ENCODE measurements at places on chromosomes 5 and 9. TPM values are rescaled to one million over a fixed set of nuclear protein-coding genes. Genes with fewer than 3 reads are reported as not detected.

LVRN gene
- 8.4 TPM for polyA plus RNA-seq

PPIC gene
- polyA plus RNA-seq: 27.0 TPM

BNC2 gene
- polyA plus RNA-seq: 2.0 TPM

TICAM2 gene
- polyA plus RNA-seq: not detected

CRB2 gene
- polyA plus RNA-seq: not detected

LCP2 gene
- 8.6 TPM for polyA plus RNA-seq

SCGB3A1 gene
- not detected for polyA plus RNA-seq

CCL27 gene
- polyA plus RNA-seq: 0.63 TPM

UBE2QL1 gene
- polyA plus RNA-seq: 0.23 TPM

ABLIM3 gene
- polyA plus RNA-seq: 6.5 TPM

KIF24 gene
- polyA plus RNA-seq: under 0.01 TPM

SLC46A2 gene
- polyA plus RNA-seq: not detected

PCDHA11 gene
- not detected for polyA plus RNA-seq

CMYA5 gene
- polyA plus RNA-seq: 0.54 TPM

SNAPC4 gene
- 1.8 TPM for polyA plus RNA-seq

TTC16 gene
- 0.15 TPM for polyA plus RNA-seq

NR4A3 gene
- polyA plus RNA-seq: 1.2 TPM

NIPAL4 gene
- polyA plus RNA-seq: not detected

AGXT2 gene
- polyA plus RNA-seq: not detected

KLF4 gene
- 392 TPM for polyA plus RNA-seq

TRIM23 gene
- 3.9 TPM for polyA plus RNA-seq

MRPL22 gene
- polyA plus RNA-seq: 73.1 TPM

GAPT gene
- polyA plus RNA-seq: 6.3 TPM

CBY3 gene
- polyA plus RNA-seq: not detected

PITX1 gene
- 6.3 TPM for polyA plus RNA-seq

GLIPR2 gene
- 29.8 TPM for polyA plus RNA-seq

Measured in sigmoid colon (tissue), 7 donors.